ENCODE measurements at places on chromosomes 11 and 22. TPM values are rescaled to one million over a fixed set of nuclear protein-coding genes. Genes with fewer than 3 reads are reported as not detected.

Gene LYVE1
- not detected for total RNA-seq

Gene VPREB1
- total RNA-seq = not detected

Gene SMIM35
- total RNA-seq = not detected

Gene SNX32
- 0.56 TPM for total RNA-seq

Gene KBTBD3
- total RNA-seq = 3.6 TPM

Gene HIC2
- 4.4 TPM for total RNA-seq

Gene EXPH5
- 4.8 TPM for total RNA-seq

Gene CCDC73
- 0.19 TPM for total RNA-seq

Gene NAALAD2
- total RNA-seq = not detected

Gene OR52I2
- not detected for total RNA-seq

Gene POGLUT3
- 10.7 TPM for total RNA-seq

Gene OR51B5
- not detected for total RNA-seq

Gene NEFH
- total RNA-seq = 3.6 TPM

Gene SYCE3
- total RNA-seq = 1.1 TPM

Gene CCDC188
- not detected for total RNA-seq

Gene OSBP2
- 3.4 TPM for total RNA-seq

Gene SEZ6L
- total RNA-seq = not detected

Gene TRPC6
- 0.63 TPM for total RNA-seq

Gene OR2D2
- total RNA-seq = not detected

Gene TMEM45B
- 53.2 TPM for total RNA-seq

Gene OR52E8
- total RNA-seq = not detected

Gene LRRN4CL
- 0.28 TPM for total RNA-seq

Gene ZC3H12C
- total RNA-seq = 5.1 TPM

Gene NFRKB
- total RNA-seq = 27.3 TPM

Gene BATF2
- total RNA-seq = 0.09 TPM

Gene MAP6
- 0.37 TPM for total RNA-seq

Gene ISX
- total RNA-seq = not detected

Gene MMP27
- total RNA-seq = not detected

Gene RHOD
- 363 TPM for total RNA-seq

Gene TPCN2
- total RNA-seq = 7.5 TPM

Gene KRTAP5-11
- not detected for total RNA-seq

Gene ROBO4
- not detected for total RNA-seq

Gene TSGA10IP
- not detected for total RNA-seq

Gene TMA7B
- not detected for total RNA-seq

Gene MS4A6A
- not detected for total RNA-seq

Gene SLC22A9
- total RNA-seq = not detected

Gene NLRP10
- total RNA-seq = 0.71 TPM

Gene TSPAN32
- not detected for total RNA-seq

Gene VWCE
- total RNA-seq = 0.21 TPM

Gene DCHS1
- total RNA-seq = 0.21 TPM

Gene TTC9C
- total RNA-seq = 17.7 TPM

Gene CARNS1
- not detected for total RNA-seq

Gene TCN2
- total RNA-seq = 4.4 TPM

Gene MOGAT2
- total RNA-seq = not detected

Gene RGL4
- total RNA-seq = not detected

Gene B3GAT1
- total RNA-seq = not detected

Gene CCDC116
- total RNA-seq = not detected

Gene MCAM
- 367 TPM for total RNA-seq

Gene F2
- not detected for total RNA-seq

Gene OR51Q1
- not detected for total RNA-seq

Gene OR1S1
- not detected for total RNA-seq

Gene PKDREJ
- not detected for total RNA-seq

Gene PAFAH1B2
- total RNA-seq = 73.8 TPM

Gene ANGPTL5
- total RNA-seq = not detected

Gene TUB
- total RNA-seq = 1.3 TPM

Gene RCOR2
- 2.3 TPM for total RNA-seq

Gene SCGB2A2
- not detected for total RNA-seq
